ENCODE measurements at places on chromosomes 2 and 18. TPM values are rescaled to one million over a fixed set of nuclear protein-coding genes. Genes with fewer than 3 reads are reported as not detected.
A peak's percentile ranks its signal among the peaks of the same experiment; 100 is the strongest.

- no peak for DNase-seq
Measured at GRCh38 chr2:163752267-163752666, 16.5 kb upstream of the FIGN start.

- DNase-seq: no peak
Measured at GRCh38 chr2:52341732-52342131, 1309.8 kb upstream of the NRXN1 start.

DNA sequence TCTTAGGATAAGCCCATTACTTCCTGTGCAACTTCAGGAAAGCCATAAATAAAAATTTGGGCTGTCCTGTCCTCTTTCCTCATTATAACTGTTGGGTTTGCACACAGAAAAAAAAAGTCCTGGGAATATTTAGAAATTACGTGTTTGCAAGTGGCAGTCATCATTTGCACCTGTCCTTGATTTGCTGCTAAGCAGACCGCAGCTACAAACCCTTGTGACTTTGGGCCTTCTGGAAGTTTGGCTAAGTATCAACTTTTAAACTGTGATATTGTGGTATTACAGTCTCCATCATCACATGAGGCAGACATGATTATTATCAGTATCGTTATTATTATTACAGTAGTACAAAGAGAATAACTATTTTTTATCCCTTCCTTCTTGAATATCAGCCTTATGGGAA is 260.7 kb upstream of the SESTD1 start:
- DNase-seq: no peak

DNA sequence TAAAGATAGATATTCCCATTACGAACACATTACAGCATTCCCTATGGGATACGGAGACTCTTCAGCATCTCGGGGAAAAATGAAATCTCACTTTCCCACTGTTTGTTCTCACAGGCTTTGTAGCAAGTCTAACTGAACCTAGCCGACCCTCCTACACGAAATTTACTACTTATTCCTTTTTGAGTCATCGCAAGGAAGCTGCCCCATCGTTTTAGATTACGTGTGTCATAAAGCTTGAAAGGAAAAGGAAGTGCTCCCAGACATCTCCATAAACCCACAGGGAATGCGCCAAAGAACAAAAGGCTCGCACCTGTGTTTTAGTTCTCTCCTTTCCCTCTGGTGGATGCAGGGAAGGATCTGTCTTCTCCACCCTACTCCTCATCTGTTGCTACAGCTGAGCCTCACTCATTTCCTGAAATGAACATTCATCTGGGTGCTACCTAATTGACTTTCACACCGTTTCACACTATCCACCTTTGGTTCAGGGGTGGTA is 76.2 kb upstream of the STK39 start:
- DNase-seq: no peak

GRCh38 chr18:23810396-23810795 is 121.1 kb downstream of the LAMA3 start:
- no peak for DNase-seq

DNA sequence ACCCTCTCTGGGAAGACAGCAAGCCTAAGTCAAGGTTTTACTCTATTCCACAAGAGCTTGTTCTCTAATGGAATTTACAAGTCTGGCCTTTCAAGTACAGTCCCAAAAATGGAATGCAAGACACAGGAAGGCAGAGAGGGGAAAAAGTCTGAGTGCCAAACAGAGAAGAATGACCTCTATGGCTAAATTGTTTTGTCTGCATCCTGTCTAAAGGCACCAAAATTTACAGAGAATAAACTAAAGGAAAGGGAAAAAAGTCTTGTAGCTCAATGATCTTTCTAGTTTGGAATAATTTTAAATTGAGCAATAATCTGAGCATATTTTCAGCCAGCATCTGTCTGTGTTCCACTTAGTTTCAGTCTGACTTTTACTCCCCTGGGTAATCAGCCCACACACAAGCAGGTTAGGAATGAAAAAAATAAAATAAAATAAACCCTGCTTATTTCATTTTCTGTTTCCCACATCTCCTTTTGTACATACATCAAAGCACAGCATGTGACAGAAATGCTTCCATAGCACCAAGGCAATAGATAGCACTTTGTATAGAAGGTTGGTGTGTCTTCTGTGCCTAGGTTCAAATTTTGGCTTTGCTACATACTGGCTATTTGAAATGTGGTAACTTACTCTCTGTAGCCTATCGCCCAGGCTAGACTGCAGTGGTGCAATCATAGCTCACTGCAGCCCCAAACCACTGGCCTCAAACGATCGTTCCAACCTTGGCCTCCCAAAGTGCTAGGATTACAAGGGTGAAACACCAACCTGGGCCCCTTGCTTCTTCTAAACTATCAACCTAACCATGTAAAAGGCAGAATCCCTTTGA is 105.1 kb downstream of the SLC8A1 start:
- DNase-seq: peak; percentile 28

- DNase-seq: no peak
Measured at GRCh38 chr2:75290600-75291150, 91.4 kb upstream of the TACR1 start.

GRCh38 chr2:172769879-172770278 is 34.2 kb downstream of the RAPGEF4 start:
- DNase-seq: no peak

MSTN gene
- not detected for total RNA-seq
